ENCODE measurements at places on chromosomes 7 and 10.

GRCh38 chr7:133575726-133576440, 323.0 kb downstream of the EXOC4 start:
- no peak for DNase-seq

GRCh38 chr10:59908808-59909143, 2.4 kb upstream of the CCDC6 start:
- DNase-seq: no peak

DNA sequence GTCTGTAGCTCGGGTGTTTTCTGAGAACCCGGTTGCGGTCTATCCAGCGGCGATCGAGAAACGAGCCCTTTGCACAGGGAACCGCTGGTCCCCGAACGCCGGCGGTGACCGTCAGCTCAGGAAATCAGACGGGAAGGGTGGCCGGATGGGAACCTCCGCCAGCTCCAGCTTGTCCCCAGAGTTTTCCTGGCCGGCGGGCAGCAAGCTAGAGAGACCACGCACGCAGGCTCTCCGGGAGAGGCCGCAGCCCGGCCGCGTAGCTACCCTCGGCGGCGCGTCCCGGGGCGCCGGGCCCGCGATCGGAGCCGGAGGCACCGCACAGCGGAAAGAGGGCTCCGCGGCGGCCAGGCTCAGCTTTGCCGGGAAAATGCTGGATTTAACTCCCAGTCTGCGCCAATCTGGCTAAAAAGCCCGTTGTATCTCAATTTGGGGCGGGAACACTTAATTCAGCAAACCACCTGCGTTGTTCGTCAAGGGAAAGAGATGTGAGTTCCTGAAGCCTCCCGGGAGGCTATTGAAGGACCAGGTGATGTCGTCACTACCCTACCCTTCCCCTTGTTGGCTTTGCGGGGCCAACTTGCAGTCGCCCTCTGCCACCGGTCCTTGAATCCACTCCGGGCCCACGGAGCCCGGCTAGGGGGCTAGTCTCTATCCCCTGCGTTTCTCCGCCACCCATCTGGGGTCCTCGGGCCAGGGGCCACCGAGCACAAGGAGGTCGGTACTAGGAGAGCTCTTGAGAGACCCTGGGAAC, 859 bp upstream of the CH25H start:
- peak; percentile 11 for DNase-seq

GRCh38 chr10:13528875-13529713, at the start of gene BEND7:
Gene BEND7, minus strand, starts transcription at chr10:13529014. Its CDS starts 481 bp downstream, at chr10:13528533.
- DNase-seq: no peak

DNA sequence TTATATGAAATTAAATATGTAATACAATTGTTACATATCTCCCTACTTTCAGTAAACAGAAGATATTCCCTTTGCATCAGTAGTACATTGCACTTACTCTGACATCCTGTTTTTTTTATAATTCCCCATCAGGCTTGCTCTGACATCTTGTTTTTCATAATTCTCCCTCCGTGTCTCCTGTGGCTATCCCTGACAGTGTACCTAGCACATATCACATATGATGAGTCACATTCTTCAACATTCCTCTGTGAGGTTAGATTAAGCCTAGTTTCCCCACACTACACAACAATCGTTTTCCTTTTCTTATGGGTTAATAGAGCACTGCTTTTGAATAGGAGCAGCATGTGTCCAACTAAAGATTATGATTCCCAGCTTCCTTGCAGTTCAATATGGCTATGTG, 250.6 kb upstream of the NPVF start:
- no peak for DNase-seq

All from activated naive CD4-positive, alpha-beta T cell treated with Interleukin-2 at 50 U/mL for 16 hours (primary cell).